Small intestine (tissue), 16 donors: ENCODE measurements at places on chromosomes 2 and 18. TPM values are rescaled to one million over a fixed set of nuclear protein-coding genes. Genes with fewer than 3 reads are reported as not detected.

- no peak for DNase-seq
Measured at GRCh38 chr18:39607034-39607433, 2041.4 kb upstream of the CELF4 start.

DNA sequence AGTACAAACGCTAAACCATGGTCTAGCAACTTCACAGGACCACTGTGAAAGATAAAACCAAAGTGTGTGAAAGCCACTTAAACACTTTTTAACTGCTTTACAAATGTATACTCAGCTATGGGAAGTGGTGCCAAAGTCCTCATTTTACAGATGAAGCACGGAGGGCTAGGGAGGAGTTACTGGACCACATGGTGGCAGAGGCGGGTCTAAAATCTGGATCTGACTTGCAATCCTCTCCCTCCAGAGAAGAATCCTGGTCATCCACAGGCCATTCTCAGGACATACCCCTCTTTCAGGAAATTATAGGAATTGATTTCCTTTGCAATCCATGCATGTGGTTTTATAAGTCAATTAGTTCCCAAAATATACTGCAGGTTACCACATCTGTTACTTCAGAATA lies 84.6 kb upstream of the GYPC start:
- no peak for DNase-seq

Gene SGPP2
- polyA plus RNA-seq = 19.1 TPM

GRCh38 chr2:163669506-163669905 lies 66.3 kb downstream of the FIGN start:
- no peak for DNase-seq

- DNase-seq = no peak
Measured at GRCh38 chr18:51171223-51171622, 26.3 kb downstream of the MEX3C start.

GRCh38 chr18:8609659-8610458 lies 622 bp downstream of the RAB12 start:
- DNase-seq = peak; percentile 19

DNA sequence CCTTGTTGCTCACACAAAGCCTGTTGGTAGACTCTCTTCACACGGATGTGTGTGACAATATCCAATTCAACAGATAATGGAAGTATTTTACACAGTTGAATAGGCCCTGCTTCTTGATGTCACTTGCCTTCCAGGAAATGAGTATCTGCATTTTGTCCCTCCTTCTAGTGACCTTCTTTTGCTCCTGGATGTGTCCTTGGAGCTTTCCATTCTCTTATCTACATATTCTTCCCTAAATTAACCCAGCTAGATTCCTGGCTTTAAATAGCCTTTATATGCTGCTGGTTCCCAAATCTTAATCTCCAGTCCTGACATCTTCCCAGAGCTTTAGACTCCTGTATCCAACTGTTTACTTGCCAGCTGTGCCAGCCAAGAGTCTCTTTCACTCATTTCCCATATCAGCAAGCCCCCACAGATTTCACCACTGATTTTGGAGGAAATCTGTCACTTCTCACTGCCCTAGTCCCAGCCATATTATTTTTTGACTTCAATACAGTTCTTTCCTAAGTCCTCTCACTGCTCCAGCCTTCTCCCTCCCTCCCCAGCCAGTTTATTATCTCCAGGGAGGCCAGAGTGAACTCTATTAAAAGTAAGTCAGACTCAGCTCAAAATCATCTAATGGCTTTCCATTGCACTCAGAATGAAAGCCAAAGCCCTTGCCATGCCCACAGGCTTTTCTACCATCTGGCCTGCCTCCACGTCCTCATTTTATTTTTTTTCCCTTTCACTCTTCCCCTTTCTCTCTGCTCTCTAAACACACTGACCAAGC lies 170.0 kb downstream of the PDE11A start:
- no peak for DNase-seq

GRCh38 chr2:61045999-61046398 lies 19.7 kb upstream of the SANBR start:
- DNase-seq = no peak

Gene NIFK
- 21.9 TPM for polyA plus RNA-seq

DNA sequence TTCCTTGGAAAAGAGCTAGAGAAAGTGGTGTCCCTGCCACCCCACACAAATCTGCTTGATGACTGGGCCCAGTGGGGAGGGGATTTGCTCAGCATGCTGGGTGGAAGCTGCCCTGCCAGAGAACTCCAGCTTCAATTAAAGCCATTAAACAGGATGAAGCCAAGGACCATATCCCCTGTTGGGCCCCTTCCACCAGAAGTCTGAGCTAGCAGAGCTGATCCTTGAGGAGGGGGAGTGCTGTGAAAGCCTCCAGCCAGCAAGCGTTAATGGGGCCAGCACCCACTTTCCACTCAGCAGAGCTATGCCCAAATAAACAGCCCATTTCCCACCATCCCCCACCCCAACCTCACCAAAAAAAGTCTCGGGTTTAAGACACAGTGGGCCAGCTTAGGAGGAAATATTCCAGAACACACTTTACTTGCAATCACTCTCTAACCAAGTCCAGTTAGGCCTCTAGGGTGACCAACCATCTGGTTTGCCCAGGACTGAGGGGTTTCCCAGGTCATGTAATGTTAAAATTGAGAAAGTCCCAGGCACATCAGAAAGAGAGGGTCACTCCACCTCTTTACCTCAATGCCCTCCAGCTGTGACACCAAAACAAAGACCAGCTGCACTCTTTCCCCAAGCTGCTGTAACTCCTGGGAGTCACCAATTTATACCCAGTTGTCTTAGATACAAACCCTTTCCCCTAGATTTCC lies 132.3 kb downstream of the FOXI3 start:
- DNase-seq = no peak

DNA sequence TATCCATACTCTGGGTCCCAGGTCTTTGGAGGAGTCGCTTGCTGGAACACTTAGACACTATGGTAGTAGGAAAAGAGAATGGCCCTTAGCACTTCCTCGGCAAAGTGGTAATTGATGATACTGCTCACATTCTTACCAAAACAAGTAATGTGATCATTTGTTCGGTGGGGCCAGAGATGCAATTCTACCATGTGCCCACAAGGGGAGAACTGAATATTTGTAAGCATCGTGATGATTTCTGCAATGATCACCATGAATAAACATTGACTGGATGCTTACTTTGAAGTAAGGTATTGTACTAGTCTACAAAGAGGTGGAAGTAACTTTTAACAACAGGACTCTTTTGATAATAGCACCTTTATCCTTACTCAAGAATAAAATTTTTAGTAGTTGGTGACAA lies 109.7 kb downstream of the CD8B2 start:
- DNase-seq = no peak

Gene C2orf66
- 0.21 TPM for polyA plus RNA-seq
